Stimulated activated naive CD8-positive, alpha-beta T cell treated with anti-CD3 and anti-CD28 coated beads, Interleukin-15, Interleukin-2, amounts not matched to agents 100 U/mL and 50 U/mL, for 24 hours (primary cell): ENCODE measurements at places on chromosomes 6 and 20.

DNA sequence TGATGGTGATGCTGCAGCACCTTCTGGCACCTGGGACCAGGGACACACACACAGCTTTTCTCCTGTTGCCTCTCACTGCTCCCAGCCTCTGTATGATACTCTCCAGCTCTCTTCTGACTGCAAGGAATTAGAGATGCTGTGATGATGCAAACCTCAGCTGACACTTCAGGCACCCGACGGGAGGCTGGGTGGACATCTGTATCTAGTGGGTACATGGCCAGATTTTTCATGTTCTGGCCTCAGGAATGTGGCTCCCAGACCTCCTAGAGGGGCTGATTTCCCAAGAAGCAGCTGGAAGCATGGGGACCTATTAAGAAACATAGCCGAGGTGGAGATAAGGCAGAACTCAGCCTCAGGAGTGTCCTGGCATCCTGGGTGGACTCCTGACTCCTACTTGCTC, 6.8 kb upstream of the EPB41L1 start:
- DNase-seq, result no peak

DNA sequence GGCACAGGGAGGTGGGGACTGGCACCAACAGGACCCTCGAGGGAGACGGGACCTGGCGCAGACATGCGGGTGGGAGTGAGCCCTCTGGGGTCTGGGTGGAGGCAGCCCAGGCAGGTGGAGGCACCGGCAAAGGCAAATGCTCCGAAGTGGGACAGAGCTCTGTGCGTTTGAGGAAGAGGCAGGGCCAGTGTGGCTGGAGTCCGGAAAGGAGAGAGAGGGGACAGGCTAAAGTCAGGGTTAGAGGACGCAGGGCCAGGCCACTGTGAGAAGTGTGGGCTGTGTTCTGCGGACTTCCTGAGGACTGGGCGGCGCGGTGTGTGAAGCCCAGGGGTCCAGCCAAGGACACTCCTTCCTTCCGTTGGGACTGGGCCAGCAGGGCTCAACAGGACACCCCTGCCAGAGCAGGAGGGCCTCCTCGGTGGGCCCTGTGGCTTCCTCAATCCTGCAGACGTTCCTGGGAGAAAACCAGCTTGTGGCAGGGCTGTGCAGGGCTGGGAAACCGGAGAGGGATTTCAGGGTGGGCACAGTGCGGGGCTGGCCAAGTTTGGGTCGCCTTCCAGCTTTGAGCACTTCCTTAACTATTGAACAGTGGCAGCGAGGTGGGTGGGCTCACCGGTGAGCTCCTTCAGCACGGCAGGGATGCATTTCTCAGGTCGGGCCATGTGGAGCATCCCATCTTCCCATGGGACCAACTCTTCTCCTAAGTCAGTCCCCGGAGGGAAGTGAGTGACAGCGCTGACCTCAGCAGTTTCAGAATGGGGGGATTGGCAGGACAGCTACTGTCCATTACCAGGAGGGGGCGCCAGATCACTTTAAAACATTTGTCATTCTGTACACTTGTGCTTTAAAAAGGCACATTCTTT, 22.5 kb downstream of the MOCS3 start:
- DNase-seq, result peak; percentile 86

- DNase-seq, result no peak
Observed at GRCh38 chr20:62644802-62645496, 2.6 kb downstream of the SLCO4A1 start.

GRCh38 chr6:41974281-41974825, 32.7 kb upstream of the CCND3 start:
- DNase-seq, result peak; percentile 10

DNA sequence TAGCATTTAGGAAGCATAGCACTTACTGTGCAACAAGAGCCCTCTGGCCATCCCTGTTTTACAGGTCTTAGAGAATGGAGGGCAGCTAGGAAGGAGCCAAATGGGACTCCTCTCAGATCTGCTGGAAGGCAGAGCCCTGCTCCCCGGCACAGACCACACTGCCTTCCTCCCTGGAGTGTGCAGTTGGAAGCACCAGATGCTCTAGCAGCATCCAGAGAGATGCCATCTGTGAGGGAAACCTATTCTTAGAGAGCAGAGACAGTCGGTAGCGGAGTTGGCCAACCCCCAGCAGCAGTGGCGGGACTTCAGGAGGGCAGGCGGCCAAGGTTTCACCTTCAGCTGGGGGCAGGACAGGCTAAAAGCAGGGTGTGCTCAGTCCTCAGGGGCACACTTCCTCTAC, 16.7 kb upstream of the E2F1 start:
- DNase-seq, result no peak

- no peak for DNase-seq
Observed at GRCh38 chr6:25254671-25255070, 24.5 kb upstream of the CARMIL1 start.

DNA sequence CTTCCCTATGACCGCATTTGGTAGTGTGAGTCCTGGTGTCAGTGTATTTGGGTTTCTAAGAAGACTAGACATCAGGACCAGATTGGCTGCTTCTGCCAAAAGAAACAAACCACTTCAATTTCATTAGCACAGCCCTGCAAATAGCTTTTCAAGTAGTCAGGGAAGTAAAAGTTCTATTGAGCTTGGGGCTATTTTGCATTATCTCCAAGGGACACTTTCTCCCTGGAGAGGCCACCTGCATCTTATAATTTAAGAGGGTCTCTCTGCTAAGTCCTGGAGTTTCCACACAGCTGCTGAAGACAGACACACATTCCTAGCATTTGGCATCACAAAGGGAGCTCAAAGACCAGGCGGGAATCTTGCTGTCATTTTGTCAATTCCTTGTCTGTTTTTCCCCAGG, 141.2 kb downstream of the BMP2 start:
- no peak for DNase-seq

GRCh38 chr6:20575125-20575524, 40.9 kb downstream of the CDKAL1 start:
- no peak for DNase-seq
